Right renal cortex interstitium (tissue), 3 donors: ENCODE measurements at places on chromosomes 1 and 21. TPM values are rescaled to one million over a fixed set of nuclear protein-coding genes. Genes with fewer than 3 reads are reported as not detected.

- no peak for DNase-seq
Observed at GRCh38 chr21:39007985-39008384, 175.3 kb downstream of the PSMG1 start.

DNA sequence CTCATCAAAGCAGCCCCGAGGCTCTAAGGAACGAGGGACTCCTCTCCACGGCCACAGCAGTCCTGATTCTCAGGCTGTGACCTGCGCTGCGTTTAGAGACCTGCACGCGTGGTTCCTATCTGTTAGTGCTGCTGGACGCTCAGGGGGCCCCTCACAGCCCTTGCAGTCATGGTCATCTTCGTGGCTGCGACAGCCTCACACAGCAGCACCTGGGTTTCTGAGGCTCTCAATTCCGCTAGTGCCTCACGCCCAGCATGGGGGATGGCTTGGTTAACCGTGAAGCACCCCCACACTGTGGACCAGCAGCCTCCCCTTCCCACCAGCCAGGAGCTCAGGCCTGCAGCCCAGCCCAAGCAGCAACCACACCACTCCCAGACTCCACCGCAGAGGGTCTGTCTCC is 7.8 kb downstream of the MORN1 start:
- no peak for DNase-seq

- no peak for DNase-seq
Observed at GRCh38 chr1:972726-973458, 6.6 kb downstream of the PLEKHN1 start.

- DNase-seq = no peak
Observed at GRCh38 chr1:174800216-174800851, 199.4 kb upstream of the CACYBP start.

DNA sequence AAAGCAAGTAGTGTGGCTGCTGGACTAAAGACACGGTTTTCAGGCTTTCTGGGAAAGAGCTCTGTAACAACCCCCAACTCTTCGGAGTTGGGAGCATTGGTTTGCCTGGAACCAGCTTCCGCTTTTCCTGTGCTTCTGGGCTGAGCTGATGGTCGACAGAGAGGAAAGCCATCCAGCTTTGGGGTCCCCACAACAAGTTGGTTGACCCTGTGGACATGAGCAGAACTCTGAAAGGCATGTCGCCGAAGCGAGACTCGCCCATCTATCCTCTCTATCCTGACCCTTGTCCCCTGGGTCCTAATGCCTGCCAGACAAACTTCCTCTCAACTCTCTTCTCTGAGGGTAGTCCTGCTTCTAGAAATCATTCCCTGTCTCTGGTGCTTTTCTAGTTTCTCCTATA is 31.9 kb upstream of the FCGR2A start:
- DNase-seq = no peak

- no peak for DNase-seq
Observed at GRCh38 chr1:164308101-164308500, 250.9 kb upstream of the PBX1 start.

The C4BPA gene
- polyA plus RNA-seq = 0.40 TPM
